ENCODE measurements at places on chromosomes 1 and 21.
A peak's percentile ranks its signal among the peaks of the same experiment; 100 is the strongest.

DNA sequence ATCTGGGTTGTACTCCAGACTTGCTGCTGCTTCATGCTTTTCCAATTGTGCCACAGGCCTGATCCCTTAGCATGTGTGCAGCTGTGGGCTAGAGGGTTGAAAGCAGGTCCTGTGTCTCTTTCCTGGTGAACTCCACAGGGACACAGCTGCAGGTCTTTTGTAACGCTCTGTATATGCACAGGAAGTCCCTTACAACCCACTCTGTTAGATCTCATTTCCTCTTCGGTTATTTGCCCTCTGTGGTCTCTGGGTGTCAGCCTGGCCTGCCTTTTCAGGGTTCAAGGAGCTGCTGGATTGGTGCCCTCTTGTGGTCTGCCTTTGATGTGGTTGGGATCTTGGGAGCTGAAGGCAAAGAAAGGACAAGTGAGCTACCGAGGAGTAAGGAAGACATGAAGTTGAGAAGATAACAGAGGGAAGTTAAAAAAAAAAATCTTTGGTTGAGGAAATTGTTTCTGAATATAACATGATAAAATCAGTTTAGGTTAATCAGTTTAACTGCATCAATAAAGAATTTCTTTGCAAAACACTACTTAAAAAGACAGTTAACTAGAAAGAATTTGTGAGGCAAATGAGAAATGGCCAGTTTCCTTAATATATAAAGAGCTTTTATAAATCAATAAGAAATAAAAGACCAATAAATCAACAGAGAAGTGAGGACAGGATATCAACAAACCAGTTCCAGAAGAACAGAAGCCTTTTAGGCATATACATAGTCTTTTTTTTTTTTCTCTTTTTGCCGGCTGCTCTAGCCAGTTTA is 44.1 kb downstream of the UCK2 start:
- peak; percentile 75 for ATAC-seq

- no peak for ATAC-seq
Measured at GRCh38 chr1:177659281-177659680, 310.6 kb downstream of the SEC16B start.

DNA sequence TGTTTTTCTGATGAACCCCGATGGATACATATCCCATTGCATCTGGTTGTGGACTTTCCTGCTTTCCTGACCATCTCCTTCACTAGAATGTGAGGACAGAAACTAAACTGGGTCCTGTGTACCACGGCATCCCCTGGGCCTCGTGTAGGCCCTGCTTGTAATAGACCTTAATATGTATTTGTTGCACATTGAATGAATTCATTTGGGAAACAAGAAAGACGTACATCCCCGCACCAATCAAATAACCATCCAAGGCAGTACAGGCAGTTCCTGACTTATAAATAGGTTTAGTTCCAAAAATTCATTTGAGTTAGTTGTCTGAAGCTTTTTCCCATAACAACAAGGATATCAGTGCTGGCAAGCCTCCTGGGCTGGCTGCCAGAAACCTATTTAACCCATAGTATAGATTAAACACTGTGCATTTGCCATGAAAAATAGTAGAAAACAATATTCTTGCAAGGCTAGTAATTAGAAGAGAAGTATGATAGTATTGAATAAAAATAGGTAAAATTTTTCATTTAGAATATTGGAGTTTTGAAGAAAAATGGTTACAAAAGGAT is 81.8 kb upstream of the CD34 start:
- no peak for ATAC-seq

DNA sequence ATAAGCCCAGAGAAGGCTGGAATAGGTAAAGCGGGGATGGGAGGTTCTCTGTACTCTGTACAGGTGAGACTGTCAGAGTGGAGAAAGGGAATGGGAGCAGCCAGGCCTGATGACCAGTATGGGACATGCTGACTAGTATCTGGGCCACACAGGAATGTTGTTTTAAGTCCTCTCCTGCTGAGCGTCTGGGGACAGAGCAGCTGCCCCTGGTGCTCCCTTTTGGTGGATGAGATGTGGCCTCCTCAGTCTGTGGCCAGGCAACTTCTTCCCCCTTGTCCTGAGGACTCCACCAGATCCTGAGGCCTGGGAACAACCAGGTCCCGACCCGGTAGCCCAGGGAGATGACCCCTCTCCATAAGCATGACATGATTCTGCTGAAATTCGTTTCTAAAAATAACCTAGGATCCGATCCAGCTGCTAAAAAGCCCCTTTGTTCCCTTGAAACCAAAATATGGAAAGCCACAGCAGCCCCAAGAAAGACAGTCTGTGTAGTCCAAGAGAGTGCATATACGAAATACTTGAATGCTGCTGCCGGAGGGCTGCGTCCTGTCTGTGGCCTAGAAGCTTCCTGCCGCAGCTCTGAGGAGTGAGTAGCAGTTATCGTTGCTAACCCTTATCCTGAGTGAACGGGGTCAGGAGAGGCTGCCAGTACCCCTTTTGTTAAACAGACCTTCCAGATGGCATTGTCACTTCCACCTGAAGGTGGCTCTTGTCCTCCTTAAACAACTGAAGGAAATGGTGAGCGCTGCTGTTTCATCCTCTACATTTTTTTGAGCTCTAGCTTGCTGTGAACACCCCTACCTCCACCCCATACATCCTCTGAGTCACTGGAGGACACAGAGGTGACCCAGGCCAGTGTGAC is 47.1 kb downstream of the ATP2B4 start:
- peak; percentile 92 for ATAC-seq

- no peak for ATAC-seq
Measured at GRCh38 chr1:209157546-209158249, 425.8 kb upstream of the CAMK1G start.

GRCh38 chr1:2791027-2791760 is 10.3 kb downstream of the TTC34 start:
- no peak for ATAC-seq

DNA sequence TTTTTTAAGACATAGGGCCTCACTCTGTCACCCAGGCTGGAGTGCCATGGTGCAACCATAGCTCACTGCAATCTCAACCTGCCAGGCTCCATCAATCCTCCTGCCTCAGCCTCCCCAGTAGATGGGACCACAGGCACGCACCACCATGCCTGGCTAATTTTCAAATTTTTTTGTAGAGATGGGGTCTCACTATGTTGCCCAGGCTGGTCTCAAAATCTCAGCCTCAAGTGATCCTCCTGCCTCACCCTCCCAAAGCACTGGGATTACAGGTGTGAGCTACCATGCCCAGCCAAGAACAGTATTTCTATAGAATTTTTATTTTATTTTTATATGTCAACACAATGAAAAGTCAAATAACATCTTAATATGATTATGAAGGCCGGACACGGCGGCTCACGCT is 10.9 kb downstream of the GNB1 start:
- no peak for ATAC-seq

DNA sequence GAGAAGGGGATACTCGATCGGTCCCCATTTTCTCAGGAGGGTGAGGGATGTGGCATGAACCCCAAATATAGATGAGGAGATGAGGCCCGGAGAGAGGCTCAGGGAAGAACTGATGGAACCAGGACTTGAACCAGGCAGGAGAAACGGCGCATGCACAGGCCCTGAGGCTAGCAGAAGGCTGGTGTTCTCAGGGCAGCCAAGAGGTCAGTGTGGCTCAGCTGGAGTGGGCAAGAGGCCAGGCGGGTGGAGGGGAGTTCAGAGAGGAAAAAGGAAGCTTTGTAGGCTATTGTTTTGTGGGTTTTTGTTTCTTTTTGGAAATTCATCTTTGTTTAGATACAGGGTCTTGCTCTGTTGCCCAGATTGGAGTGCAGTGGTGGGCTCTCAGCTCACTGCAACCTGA is 122.0 kb downstream of the LACTBL1 start:
- ATAC-seq: no peak
